ENCODE measurements at places on chromosomes 12 and 14.

- DNase-seq = no peak
Measured at GRCh38 chr14:36659822-36660735, 1.6 kb upstream of the PAX9 start.

DNA sequence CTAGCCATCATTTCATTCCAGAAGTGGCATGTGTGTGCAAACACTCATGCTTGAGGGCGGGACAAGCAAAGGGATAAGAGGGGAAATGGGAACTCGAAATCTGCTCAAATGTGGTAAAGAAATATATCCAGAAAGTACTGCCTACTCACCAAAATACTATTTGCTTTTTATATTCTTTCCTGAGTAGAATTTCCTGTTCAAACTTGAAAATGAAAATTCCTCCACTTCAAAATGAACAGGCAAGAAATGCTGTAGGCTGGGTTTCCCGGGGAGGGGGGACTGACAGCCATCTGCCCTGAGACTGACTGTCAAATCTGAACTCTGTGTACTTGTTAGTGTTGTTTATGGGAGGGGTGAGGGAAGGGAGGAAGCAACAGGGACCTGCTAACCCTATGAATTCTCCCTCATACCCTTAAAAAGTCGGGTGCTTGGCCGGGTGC lies 34.6 kb downstream of the NTF3 start:
- DNase-seq = no peak

DNA sequence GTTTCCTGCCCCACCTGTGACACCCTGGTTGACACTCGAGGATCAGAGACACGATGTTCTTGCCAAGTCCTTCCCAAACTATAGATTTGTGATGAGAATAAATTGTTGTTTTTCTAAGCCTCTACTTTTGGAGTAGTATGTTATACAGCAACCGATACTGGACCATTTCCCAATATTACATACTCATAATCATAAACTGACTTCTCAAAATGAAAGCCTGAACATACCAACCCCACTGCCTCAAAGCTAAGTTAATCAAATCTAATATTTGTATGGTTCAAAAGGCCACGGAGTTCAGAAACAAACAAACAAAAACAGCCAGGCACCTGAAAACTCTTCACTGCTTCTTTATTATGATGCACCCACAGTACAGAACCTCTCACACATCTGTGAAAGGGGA lies 52.3 kb upstream of the GPHB5 start:
- DNase-seq = no peak

- no peak for DNase-seq
Measured at GRCh38 chr14:31886156-31886835, 190.8 kb upstream of the ARHGAP5 start.

DNA sequence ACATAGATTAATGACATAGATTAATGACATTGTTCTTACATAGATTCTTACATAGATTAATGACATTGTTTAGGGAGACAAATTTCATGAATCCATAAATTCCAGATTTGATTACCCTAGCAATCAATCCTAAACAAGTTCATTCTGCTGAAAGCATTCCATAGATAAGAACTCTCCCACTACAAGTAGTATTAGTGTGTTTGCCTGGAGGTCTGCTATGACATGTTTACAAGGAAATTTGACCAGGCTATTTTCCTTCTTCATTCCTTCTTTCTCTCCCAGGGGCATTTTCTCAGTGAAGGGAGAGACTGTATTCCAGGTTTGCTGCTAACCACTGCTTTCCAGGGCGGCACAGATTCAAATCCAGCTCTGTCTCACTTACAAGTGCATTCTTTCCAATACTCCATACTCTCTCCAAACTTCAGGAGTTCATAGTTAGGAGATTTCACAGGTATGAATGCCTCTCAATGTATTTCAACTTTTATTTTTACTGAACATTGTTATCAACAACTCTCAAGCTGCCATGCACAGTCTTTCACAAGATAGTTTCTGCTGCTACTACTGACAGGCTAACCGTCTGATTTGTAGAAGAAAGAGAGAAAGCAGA lies 134.5 kb downstream of the SLC38A1 start:
- no peak for DNase-seq

GRCh38 chr12:119940897-119941296 lies 48.1 kb upstream of the BICDL1 start:
- DNase-seq = no peak

- no peak for DNase-seq
Measured at GRCh38 chr14:68281497-68281896, 461.9 kb downstream of the RAD51B start.
